SK-MEL-5 (cell line): ENCODE measurements at places on chromosomes 1 and 21.
A peak's percentile ranks its signal among the peaks of the same experiment; 100 is the strongest.

DNA sequence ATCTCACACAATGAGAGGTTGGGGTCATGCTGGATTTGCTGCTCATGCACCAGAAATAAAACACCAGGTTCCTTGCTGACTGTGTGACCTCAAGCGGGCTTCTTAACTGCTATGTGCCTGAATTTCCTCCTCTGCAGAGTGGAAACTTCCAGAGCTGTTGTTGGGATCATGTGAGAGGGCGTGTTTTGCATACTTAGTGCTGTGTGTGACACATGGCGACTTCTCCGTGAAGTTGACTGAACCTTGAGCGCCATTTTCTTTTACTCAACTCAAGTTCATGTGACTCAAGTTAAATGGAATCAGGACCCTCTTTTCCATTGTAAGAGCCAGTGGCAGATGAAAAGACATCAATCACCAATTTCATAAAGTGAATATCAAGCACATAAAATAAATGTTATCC is 224.0 kb downstream of the KIF26B start:
- no peak for DNase-seq

- no peak for DNase-seq
These were observed 37.9 kb upstream of the TSPEAR start for GRCh38 chr21:44749116-44749758.

DNA sequence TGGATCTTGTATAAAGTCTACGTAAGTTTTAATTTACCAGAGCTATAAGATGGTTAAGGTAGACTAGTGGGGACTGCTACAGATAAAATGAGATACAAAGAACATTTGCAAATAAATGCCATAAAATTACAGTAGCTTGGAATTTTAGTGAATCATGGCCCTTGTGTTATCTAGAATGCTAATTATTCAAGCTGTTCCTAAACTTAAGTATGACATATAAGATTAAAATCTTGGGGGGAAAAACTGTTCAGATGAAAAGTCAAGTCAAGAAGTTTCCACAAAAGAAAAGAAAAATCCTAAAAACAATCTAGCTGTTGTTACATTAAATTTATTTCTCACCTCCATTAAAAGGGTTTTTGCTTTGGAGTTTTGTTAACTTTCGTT is 51.7 kb downstream of the SIM2 start:
- no peak for DNase-seq

DNA sequence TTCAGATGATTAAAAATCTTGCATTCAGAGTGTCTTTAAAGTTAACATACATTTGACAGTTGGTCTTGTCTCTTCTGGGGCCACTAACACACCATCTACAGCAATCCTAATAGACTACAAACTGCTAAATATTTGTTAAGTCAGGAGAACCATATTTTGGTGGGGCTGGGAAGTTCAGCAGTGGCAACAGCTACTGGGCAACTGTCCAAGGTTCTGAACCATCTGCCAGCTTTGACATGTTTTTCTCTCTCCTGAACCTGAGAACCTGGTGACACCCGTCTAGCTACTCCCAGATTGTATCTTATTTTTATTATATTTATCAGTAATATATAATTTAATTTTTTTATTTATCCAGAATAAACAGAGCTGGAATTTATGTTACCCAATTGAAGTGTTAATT is 199.0 kb upstream of the DPYD start:
- DNase-seq = no peak

DNA sequence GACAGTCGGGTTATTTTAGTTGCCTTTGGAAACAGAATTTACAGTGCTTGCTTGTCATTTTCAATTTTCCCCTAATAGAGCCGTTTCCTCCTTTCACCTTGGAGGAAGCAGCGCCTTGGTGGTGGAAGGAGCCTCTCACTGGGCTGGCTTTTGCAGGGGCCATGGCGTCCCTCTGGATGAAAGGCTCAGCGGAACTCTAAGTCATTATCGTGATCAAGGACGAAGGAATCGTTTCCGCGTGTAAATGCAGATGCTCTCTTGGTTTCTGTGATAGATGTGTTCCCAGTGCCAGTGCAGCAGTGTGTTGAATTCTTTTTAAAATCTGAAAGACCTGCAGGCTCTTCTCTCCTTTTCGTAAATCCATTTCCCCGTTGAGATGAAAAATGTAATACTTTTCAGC is 126.2 kb upstream of the LMO4 start:
- DNase-seq = no peak

- DNase-seq = peak; percentile 34
These were observed 588 bp downstream of the NEXN start for GRCh38 chr1:77888781-77889642.

- DNase-seq = no peak
These were observed 144.0 kb upstream of the PALMD start for GRCh38 chr1:99501871-99502270.

- DNase-seq = no peak
These were observed 46.8 kb upstream of the LPAR3 start for GRCh38 chr1:84939761-84940160.
